ENCODE measurements at places on chromosomes 2 and 18.

DNA sequence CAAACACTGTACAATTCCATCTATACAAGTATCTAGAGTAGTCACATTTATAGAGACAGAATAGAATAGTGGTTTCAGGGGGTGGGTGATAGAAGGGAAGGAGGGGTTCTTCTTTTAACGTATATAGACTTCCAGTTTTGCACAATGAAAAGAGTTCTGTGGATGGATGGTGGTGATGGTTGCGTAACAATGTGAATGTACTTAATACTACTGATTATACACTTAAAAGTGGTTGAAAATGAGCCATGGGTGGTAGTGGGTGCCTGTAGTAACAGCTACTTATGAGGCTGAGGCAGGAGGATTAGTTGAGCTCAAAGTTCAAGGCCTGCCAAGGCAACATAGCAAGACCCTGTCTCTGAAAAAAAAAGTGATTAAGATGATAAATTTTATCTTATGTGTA, 85.8 kb downstream of the SETBP1 start:
- DNase-seq, result no peak

- no peak for DNase-seq
Measured at GRCh38 chr18:42548493-42548892, 567.0 kb downstream of the RIT2 start.

GRCh38 chr2:166614029-166614428, 120.0 kb upstream of the SCN7A start:
- no peak for DNase-seq

GRCh38 chr18:652131-652530, 5.3 kb upstream of the TYMS start:
- DNase-seq, result no peak

GRCh38 chr2:88114889-88115288, 13.0 kb downstream of the FABP1 start:
- no peak for DNase-seq

DNA sequence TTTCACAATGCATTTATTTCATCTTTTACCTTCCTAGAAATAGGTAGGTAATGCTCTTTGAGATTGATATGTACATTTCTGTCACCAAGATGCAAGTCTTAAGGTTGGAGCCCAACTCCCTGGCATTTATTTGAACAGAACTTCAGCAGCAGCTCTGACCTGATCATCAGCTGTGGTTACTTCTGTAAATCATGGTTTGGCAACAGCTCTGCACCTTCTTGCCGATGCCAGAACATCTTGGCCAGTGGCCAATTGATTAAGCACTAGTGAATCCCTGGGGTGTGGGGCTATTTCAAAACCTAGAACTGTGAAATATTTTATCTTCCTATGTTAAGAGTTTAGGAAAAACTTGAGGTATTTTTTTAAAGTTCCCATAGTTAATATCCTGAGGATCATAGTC, 124.8 kb upstream of the NYAP2 start:
- DNase-seq, result no peak

DNA sequence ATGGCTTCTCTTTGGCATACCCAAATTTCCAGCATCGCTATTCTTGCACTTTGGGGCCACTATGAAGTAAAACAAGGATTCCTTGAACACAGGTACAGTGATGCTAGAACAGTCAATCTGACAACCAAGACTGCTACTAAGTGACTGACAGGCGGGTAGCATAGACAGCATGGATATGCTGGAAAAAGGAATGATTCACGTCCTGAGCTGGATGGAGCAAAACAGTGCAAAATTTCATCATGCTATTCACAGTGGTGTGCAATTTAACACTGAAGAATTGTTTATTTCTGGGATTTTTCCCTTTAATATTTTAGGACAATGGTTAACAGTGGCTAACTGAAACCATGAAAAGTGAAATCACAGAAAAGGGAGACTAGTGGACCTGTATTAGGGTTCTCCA, 1511.2 kb upstream of the ZEB2 start:
- DNase-seq, result no peak

- DNase-seq, result no peak
Measured at GRCh38 chr2:105102963-105103421, 65.1 kb downstream of the MRPS9 start.

DNA sequence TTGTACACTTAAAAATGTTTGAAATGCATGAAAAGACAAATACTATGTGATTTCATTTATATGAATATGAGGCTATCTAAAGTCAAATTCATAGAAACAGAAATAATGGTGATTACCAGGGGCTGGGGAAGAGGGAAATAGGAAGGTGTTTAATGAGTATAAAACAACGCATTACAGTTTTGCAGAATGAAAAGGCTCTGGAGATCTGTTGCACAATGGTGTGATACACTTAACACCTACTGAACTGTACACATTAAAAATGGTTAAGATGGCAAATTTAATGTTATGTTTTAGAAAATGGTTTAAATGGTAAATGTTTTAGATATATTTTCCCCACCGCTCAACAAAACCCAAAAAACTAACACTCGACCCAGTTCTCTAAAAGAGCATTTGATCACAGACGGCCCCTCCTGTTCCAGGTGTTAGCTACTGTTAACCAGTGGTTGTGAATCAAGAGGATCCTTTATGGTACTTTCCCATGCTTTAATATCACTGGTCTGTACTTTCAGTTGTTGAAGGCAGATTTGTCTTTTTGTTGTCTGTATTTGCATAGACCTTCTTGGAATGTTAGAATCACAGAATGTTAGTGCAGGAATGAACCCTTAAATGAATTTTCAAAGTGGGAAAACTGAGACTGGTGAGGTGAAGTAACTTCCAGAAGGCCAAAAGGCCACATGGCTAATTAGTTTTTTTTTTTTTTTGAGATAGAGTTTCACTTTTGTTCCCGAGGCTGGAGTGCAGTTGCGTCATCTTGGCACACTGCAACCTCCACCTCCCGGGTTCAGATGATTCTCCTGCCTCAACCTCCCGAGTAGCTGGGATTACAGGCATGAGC, 10.2 kb downstream of the RAB10 start:
- no peak for DNase-seq

GRCh38 chr2:132816234-132816633, 146.2 kb upstream of the LYPD1 start:
- DNase-seq, result no peak

DNA sequence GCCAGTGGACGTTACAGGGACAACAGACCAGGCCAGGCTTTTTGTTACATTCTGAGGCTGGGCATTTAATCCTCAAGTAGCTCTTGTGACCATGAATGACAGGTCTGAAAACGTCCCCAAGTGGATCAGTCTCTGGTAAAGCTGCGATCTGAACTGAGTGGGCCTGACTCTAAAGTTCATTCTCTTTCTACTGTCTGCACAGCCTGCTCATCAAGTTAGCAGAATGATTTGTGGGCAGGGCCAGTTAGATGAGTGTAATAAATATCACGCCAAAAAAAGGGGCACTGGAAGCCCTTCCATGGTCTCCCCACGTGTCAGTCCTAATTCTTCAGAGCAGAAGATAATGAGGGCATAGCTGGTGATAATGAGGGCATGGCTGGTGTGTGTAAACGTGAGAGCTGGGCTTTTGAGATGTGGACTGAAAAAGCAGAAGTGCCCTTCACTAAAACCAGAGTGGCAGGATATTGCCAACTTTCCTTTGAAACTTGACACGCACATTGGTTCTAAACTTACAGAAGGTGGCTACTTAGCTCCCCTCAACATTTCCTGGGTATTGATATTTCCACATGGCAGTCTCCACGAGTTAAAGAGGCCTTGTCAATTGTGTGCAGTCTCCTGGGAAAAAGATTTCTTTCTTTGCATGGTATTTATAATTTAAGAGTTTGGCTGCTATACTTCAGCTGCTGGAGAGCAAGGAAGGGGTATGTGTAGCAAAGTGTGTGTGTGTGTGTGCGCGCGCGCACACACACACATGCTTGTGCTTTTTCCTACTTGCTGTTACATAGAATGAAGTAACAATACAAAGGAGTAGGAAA, 72.7 kb upstream of the LYPD6B start:
- no peak for DNase-seq

GRCh38 chr2:215919624-215920243, 93.6 kb downstream of the MREG start:
- DNase-seq, result no peak

- no peak for DNase-seq
Measured at GRCh38 chr2:23718931-23719700, 207.8 kb downstream of the ATAD2B start.

DNA sequence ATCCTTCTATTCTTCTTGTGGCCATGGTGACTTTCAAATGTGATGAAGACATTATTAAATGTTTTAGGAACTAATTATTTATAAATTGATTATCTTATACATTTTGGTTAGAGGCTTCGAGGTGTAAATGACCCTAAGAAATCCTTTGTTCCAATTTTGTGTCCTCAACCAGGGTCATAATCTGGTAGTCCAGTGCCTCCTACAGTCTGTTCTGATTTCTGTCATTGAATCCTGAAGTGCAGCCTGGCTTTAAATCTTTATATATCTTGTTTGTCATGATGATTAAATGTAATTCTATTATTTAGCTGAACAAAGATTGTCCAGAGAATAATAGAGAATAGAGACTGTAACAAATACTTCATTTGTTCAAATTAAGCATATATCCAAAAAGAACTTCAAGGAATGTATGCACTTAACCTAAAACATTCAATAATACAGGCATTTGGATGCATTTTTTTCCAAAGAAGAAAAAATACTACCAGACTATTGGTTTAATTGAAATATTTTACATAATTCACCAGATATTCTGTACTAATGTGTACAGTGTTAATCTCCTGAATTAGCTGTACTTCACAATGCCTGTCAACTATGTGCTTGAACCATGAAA, 89.8 kb downstream of the PRPF40A start:
- DNase-seq, result no peak

DNA sequence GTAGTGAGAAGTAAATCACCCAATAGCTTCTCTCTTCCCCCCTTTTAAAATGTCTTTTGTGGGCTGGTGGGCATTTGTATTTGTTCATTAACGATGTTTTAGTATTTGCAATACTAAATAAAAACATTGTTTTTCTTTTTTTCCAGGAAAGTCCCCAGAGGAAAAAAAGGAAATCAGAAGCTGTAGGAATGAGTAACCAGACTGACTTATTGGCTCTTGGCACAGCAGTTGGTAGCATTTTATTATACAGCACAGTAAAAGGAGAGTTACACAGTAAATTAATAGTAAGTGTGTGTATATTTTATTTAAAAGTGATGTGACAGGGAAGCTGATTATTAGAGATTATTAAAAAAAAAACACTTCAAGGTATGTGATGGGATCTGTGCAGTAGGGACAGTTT, 7.4 kb downstream of the WDR43 start:
- DNase-seq, result no peak

DNA sequence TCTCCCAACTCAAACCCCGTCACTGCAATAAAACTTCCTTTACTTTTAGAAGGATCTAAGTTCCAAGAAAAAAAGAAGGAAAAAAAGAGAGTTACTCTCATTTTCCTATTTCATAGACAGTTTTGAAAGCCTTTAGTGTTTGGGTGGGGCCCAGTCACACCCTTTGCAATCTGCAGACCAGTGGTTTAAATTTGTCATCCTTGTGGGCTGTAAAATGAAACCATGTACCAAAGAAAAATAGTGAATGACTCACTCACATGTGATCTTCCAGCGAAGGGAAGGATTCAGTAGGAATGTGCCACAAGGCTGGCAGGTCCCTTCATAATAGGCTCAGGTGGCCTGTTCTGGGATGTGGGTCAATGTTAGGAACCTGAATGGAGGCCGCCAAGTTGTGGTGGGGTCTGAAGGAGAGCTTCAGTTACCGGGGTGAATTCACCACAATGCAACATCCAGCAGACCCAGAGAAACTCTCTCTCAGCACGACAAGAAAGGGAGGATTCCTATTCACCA, 28.3 kb downstream of the ANXA4 start:
- DNase-seq, result no peak

GRCh38 chr2:35496022-35496421, 859.6 kb upstream of the CRIM1 start:
- DNase-seq, result no peak

DNA sequence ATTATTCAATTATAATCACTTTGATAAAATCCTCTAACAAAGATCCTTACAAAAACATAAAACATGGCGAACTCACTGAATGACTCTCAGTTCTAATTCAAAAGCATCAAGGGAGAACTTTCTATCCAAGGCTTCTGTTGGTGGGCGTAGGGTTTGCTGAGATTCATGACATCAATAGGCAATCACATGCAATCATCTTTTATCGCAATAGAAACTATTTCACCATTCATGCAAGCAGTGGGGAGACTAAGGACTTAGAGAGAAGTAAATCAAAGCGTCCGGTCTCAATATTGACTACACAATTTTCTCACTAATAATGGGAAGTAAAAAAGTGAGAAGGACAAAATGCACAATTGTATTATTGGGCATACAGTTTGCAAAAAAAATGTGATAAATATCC, 168.7 kb downstream of the SCG2 start:
- no peak for DNase-seq

GRCh38 chr18:79367480-79367879, 28.2 kb upstream of the NFATC1 start:
- DNase-seq, result no peak

DNA sequence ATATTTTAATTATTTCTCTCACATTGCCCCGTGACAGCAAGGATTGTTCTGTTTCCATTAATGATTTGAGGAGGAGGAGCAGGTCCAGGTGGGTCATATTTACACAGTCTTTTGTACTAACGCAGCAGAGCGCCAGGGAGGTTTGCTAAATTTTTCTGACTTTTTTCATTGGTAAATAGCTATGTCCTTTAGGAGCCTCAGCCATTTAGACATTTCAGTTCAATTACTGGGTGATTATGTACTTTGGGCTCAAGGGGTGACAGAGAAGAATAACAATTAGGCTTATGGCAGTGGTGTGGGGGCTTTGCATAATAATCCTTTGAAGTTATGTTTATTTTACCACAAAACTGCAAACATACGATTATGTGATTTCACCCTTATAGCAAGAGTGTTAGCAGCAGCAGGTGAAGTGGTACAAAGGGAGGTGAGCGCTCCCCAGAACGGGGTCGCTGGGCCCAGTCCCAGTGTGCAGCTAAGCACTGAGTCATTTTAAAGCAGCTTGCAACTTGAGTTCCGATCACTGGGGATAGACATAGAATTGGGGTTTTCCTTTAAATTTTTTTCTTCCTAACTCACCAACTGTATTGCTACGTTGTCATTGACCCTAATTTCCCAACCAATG, 80.3 kb downstream of the TSHZ1 start:
- DNase-seq, result no peak

DNA sequence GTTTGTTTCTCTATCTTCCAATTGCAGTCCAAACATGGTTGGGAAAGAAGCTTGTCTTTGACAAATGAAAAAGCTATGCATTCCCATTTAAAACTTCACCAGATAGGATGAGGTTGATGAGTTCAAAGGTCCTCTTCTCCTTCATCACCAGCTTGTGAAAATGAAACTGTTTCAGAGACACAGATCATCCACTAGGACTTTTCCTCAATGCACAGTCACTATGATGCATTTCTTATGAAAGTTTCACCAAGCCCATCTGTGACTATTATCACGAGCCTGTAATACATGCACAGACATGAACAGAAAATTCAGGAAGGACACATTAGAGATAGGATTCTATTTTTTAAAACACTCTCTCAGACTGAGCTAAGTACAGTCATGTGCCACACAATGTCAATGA, 644.4 kb downstream of the PLCL1 start:
- no peak for DNase-seq

- no peak for DNase-seq
Measured at GRCh38 chr2:20145497-20146193, 79.3 kb downstream of the SDC1 start.

- no peak for DNase-seq
Measured at GRCh38 chr2:101533561-101534148, 58.7 kb upstream of the RFX8 start.

- no peak for DNase-seq
Measured at GRCh38 chr18:60693426-60693825, 320.9 kb upstream of the MC4R start.
